ENCODE measurements at places on chromosomes 7 and 10. TPM values are rescaled to one million over a fixed set of nuclear protein-coding genes. Genes with fewer than 3 reads are reported as not detected.

The INA gene
- 3.7 TPM for total RNA-seq

The TRRAP gene
- 31.2 TPM for total RNA-seq

The CPA4 gene
- total RNA-seq = 9.4 TPM

The LRCH4 gene
- 32.8 TPM for total RNA-seq

The NKX2-3 gene
- not detected for total RNA-seq

The LYZL2 gene
- not detected for total RNA-seq

The FAM25A gene
- not detected for total RNA-seq

Data from placental pericyte (primary cell).